Activated T-helper 2 cell treated with anti-CD3 and anti-CD28 coated beads, Interferon-gamma antibody, Interleukin-2, Interleukin-4, amounts not matched to agents 10 μg/mL and 5 μg/mL and 100 μg/mL, durations not matched to agents 14 hours and 24 hours and 36 hours (primary cell): ENCODE measurements at places on chromosomes 6 and 20. TPM values are rescaled to one million over a fixed set of nuclear protein-coding genes. Genes with fewer than 3 reads are reported as not detected.

NHSL1 gene
- total RNA-seq = 1.5 and 2.4 TPM in 2 replicates

DNA sequence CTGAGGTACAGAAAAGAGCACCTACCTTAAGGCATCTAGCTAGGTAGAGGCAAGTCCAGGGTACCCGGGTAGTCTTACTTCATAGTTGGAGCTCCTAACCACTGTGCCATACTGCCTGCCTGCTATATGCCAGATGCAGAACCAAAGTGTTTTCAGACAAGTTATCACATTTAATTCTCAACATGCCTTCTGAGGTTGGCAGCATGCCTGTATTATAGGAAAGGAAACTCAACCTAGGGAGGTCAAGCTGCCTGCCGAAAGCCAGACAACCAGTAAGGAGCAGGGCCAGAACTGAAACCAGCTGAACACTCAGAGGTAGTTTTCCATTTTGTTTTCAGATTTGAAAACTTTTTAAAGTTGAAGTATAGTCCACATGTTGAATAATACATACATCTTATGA lies 5.4 kb downstream of the CTNNBL1 start:
- no peak for DNase-seq

- DNase-seq = no peak
Measured at GRCh38 chr6:104604685-104605084, 255.0 kb downstream of the HACE1 start.

- DNase-seq = no peak
Measured at GRCh38 chr20:11844691-11845090, 73.0 kb upstream of the BTBD3 start.
